ENCODE measurements at places on chromosomes 5 and 9. TPM values are rescaled to one million over a fixed set of nuclear protein-coding genes. Genes with fewer than 3 reads are reported as not detected.

Gene SLC27A6
- total RNA-seq, result not detected

Gene RUFY1
- 25.1 TPM for total RNA-seq

Gene FGF1
- 4.7 TPM for total RNA-seq

Gene GRIA1
- not detected for total RNA-seq

Gene SLC46A2
- not detected for total RNA-seq

Gene TRPM3
- not detected for total RNA-seq

Gene SLCO6A1
- total RNA-seq, result not detected

Gene STC2
- 50.6 TPM for total RNA-seq

Gene FIBCD1
- 0.29 TPM for total RNA-seq

Gene TLE1
- total RNA-seq, result 124 TPM

Gene TAF11L10
- not detected for total RNA-seq

Gene HMCN2
- total RNA-seq, result not detected

Gene GDA
- 1.2 TPM for total RNA-seq

Gene PCDHB9
- not detected for total RNA-seq

Gene LHX6
- total RNA-seq, result not detected

Gene BARHL1
- total RNA-seq, result not detected

Gene MCC
- 4.3 TPM for total RNA-seq

Gene RGS7BP
- not detected for total RNA-seq

Gene EGFLAM
- total RNA-seq, result 0.17 TPM

Gene SNCB
- 0.17 TPM for total RNA-seq

Gene PCDHA9
- not detected for total RNA-seq

Gene PCDHGC3
- total RNA-seq, result 9.8 TPM

Gene SHOC1
- 0.07 TPM for total RNA-seq

Gene FOXD4
- total RNA-seq, result 0.07 TPM

Gene IL3
- total RNA-seq, result not detected

Gene EIF4E1B
- total RNA-seq, result not detected

Gene CDX1
- total RNA-seq, result not detected

Gene ARSI
- total RNA-seq, result 5.7 TPM

Gene PCDHGA4
- 0.92 TPM for total RNA-seq

Gene FCN1
- total RNA-seq, result not detected

Gene DPYSL3
- total RNA-seq, result 38.3 TPM

Gene FOXD4L4
- not detected for total RNA-seq

Gene TAS2R1
- total RNA-seq, result not detected

Gene RASEF
- total RNA-seq, result 11.6 TPM

Gene OSMR
- total RNA-seq, result 20.1 TPM

Gene BRINP1
- 2.5 TPM for total RNA-seq

Gene SCGB3A1
- total RNA-seq, result not detected

Gene SLC4A9
- not detected for total RNA-seq

Gene INSL4
- not detected for total RNA-seq

Gene BNC2
- total RNA-seq, result 3.7 TPM

Gene ZBTB26
- 2.9 TPM for total RNA-seq

Gene C9orf153
- not detected for total RNA-seq

Gene SSBP2
- total RNA-seq, result 7.7 TPM

Gene HACD4
- total RNA-seq, result 2.0 TPM

Gene IL33
- not detected for total RNA-seq

Gene KLF4
- total RNA-seq, result 7.4 TPM

Gene MZB1
- total RNA-seq, result not detected

Gene SPATA31D4
- total RNA-seq, result not detected

Gene PCDHB2
- 0.17 TPM for total RNA-seq

Gene SLC6A3
- total RNA-seq, result not detected
